ENCODE measurements at places on chromosomes 12 and 14.

GRCh38 chr14:55711175-55711811 is 131.3 kb downstream of the KTN1 start:
- no peak for DNase-seq

DNA sequence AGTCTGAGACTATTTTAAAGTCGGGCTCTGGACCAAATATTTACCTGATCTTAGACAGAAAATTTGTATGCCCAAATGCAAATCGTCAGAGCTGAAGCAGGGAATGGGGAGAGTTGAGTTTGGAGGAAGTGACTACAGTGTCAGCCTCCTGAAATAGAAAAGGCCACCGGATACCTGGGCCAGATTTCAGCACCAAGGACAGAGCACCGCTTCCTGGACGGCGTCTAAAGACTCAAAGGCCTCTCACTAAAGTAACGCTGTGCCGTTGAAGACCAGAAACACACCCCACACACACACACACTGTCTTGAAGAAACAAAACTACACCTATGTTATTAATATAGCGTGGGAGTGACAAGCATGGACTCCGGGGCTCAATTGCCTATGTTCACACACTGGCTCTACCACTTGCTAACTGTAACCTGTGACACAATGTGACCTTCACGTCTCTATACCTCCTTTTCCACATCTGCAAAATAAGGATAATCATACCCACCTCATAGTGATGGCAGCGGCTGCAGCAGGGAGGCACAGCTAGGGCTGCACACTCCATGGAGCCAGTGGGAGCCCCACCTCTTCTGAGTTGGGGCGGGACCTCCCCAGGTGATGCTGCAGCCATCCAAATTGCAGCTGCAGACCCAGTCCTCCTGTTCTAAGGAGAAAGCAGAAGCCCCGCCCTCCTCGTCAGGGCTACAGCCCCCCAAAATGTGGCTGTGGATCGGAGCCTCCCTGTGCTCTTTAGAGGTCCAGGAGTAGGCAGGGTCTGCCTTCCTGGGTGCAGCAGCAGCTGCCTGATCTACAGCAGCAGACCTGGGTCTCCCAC is 35.6 kb downstream of the KRT76 start:
- peak; percentile 75 for DNase-seq

- DNase-seq = no peak
Observed at GRCh38 chr12:111261911-111262676, 106.8 kb downstream of the PHETA1 start.

GRCh38 chr12:29692237-29692636 is 91.5 kb downstream of the TMTC1 start:
- DNase-seq = no peak

GRCh38 chr12:115017346-115017745 is 333.4 kb upstream of the TBX3 start:
- DNase-seq = no peak

- no peak for DNase-seq
Observed at GRCh38 chr12:48084066-48084465, 21.8 kb downstream of the SENP1 start.

DNA sequence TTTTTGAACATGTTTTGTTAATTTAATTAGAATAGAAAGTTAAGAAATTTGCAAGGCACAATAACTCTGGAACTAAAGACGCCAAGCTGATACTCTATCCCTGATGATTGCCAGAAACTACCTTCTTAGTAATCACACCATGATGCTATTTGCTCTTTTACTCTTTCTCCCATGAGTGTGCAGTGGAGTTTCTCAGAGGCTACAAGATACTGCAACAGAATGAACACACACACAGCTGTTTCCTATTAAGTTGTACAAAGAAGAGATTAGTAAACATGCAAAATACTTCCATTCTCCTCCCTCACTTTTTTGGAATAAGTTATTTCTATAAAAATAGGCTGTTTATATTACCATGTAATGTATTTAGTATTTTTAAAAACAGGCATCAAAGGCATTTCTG is 1367.5 kb downstream of the AACS start:
- no peak for DNase-seq

- no peak for DNase-seq
Observed at GRCh38 chr12:87812030-87812429, 217.2 kb downstream of the C12orf50 start.

GRCh38 chr14:67240168-67240932 is 885 bp upstream of the PALS1 start:
- DNase-seq = peak; percentile 54

GRCh38 chr12:14111230-14111865 is 129.9 kb upstream of the GRIN2B start:
- no peak for DNase-seq

GRCh38 chr12:32776258-32776657 is 20.6 kb upstream of the YARS2 start:
- no peak for DNase-seq

DNA sequence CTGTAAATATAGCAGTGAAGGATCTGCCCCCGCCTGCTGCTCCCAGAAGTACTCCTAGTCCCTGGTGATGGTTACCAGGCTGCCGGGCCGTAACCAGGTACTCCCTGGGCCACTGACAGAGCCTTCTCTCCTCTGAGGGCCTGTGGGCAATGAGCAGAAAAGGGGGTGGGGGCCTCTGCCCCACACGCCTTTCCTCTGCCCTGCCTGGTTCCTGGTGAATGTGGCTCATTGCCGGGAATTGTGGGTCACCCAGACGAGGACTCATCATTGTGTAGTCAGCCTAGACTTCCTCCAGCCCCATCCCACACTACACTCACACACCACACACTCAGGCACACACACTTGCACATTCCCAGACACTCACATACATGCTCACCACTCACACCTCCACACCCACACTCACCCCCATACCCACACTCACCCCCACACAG is 35.7 kb upstream of the ACTN1 start:
- DNase-seq = no peak

GRCh38 chr12:110307372-110307771 is 26.3 kb downstream of the ATP2A2 start:
- no peak for DNase-seq

DNA sequence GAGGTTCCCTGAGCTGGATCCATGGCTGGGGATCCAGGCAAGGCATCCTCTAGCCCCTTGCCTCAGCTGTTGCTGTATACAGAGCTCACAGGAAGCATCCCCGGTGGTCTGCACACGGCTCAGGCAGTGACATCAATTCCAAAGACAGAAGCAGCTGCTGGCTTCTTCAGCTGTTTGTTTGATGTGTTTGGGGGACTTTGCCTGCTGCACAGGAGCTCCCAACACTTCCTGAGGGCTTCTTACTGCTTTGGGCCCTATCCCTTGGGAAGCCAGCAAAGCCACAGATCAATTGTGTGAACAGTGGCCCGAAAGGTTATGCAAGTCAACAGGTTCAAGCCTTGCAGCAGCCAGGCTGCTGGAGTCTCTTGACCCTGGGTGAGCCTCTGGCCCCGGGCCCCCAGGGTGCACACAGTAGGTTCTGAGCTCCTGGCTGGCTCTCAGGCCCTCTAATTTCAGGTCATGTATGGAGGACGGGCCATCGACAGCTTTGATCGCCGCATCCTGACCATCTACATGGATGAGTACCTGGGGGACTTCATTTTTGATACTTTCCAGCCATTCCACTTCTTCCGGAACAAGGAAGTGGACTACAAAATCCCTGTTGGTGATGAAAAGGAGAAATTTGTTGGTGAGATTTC is 42.6 kb downstream of the CCDC92 start:
- DNase-seq = no peak

DNA sequence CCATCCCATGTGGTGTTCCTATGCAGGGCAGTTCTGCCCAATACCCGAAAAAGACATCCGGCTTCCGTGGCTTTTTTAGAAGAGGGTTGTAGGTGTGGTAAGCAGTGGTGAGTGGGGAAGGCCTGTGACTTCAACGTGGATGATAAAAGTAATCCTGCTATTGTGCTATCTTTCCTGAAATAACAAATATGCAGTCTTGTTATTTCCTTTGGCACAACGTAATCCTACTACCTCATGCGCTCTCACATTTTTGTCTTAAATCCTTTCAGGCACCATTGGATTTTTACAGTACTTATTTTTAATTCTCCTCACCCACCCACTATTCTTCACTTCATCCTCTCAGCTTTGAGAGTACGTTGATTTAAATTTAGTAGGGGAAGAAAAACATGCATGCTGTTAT is 96.8 kb downstream of the IPO8 start:
- no peak for DNase-seq

- DNase-seq = no peak
Observed at GRCh38 chr12:77120156-77121085, 55.1 kb upstream of the E2F7 start.

GRCh38 chr12:570921-571794 is 92.1 kb downstream of the NINJ2 start:
- no peak for DNase-seq

DNA sequence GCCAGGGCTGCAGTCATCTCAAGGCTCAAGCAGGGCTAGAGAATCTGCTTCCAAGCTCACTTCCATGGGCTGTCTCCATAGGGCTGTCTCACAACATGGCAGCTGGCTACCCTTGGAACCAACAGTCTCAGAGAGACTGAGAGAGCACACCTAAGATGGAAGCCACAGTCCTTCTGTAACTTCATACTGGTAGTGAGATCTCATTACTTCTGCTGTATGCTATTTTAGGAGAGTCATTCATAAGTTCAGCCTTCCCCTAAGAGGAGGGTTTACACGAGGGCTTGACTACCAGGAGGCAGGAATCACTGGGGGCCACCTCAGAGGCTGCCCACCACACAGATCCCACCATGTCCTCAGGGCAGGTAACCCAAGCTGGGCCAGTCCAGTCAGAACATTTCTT is 29.7 kb downstream of the ERH start:
- DNase-seq = no peak

DNA sequence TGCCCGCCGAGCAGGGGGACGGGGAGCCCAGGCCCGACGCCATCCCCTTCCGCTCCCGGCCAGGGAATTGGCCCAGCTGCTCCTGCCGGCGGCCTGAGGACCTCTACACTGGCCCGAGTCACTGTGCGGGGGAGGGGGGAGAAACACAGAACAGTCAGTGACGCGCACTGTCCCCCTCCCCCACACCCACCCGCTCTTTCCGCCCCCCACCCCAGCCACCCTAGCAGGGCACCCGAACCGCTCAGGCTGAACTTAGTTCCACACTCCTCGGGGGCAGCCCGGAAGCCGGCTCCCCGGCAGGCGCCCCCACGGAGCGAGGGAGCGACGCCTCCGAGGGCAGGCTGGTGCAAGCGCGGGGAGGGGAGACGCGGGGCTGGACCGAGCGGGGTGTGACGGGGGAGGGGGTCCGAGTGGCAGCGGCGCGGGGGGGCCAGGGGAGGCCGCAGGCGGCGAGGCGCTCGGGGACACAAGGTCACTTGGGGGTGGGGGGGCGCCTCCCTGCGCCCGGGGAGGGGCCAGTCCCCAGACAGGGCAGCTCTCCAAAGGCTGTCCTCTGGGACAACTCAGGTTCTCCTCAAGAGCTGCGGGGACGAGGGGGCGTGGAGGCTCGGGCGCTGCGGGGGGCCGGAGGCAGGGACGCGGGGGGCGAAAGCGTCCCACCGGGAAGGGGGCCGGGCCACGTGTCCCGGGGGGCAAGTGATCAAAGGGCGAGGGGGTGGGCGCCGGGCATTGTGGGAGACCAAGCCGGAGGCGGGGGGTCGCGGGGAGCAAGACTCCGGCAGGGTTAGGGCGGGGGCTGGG is 648 bp downstream of the CHD4 start:
- peak; percentile 67 for DNase-seq

- no peak for DNase-seq
Observed at GRCh38 chr12:57341275-57341990, 89.4 kb downstream of the R3HDM2 start.

DNA sequence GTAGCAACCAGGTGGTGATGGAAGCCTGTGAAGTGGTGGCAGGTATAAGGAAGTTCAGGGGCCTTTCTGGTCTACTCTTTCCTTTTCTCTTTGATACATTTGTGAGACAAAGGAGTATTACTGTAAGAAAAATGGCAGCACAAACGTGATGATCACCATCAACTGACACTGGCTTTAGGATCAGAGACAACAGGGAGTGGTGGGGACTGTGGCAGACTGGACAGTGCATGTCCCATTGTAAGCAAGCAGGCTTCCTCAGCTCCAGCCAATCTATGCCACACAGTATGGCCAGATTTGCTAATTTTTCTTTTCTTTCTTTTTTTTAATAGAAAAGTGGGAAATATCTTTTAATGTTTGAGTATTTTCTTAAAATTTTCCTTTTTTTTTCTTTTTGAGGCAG is 19.0 kb upstream of the IFT81 start:
- no peak for DNase-seq

- peak; percentile 23 for DNase-seq
Observed at GRCh38 chr14:99257122-99257672, 14.8 kb downstream of the BCL11B start.

- DNase-seq = no peak
Observed at GRCh38 chr12:41683023-41683422, 461.7 kb downstream of the GXYLT1 start.

DNA sequence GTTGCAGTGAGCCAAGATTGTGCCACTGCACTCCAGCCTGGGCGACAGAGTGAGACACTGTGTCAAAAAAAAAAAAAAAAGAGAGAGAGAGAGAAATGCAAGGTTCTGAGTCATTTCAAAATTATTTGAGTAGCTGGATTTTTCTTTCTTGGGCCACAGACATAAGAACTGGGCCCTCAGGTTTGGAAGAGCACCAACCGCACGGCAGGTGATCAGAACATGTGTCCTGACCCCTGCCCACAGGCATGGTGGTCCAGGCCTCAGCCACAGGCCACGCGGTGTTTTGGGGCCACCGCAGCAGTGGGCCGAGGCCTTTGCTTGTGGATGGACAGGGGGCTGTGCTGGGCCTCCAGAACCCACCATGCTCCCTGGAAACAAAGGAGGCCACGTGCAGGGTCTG is 126.7 kb downstream of the CALM1 start:
- DNase-seq = no peak

GRCh38 chr14:52307905-52308304 is 6.2 kb upstream of the PTGER2 start:
- DNase-seq = no peak

GRCh38 chr12:55132816-55133215 is 6.6 kb downstream of the OR9K2 start:
- DNase-seq = no peak

DNA sequence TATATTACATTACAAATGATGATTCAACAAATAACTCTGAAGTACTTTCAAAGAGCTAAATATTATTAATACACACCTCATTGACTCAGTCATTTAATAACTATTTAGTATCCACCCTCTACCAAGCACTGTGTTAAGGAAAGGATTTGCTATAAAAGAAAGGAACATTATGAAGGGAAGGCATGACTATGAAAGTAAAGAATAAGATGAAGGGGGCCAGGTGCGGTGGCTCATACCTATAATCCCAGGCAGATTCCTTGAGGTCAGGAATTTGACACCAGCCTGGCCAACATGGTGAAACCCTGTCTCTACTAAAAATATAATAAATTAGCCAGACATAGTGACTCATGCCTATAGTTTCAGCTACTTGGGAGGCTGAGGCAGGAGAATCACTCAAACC is 107.9 kb downstream of the PLCZ1 start:
- DNase-seq = no peak

DNA sequence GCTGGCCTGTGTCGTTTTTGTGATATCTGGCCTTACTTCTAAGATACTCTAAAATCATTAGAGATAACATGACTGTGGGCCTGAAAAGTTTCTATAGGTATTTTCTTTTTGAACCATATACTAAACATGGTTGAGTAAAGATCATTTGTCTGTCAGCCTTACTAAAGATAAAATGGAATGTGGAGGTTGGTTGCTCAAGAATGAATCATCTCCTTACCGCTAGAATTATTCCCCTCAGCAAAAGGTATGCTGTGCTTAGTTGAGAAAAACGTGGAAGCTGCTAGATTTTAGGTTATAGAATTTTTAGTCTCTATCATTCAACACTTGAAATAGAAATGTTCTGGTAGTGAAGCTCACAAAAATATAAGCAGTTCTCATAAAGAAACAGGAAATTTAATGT is 407.3 kb downstream of the AEBP2 start:
- DNase-seq = no peak

GRCh38 chr14:81342850-81343580 is 57.1 kb downstream of the STON2 start:
- no peak for DNase-seq

Data from activated CD4-positive, alpha-beta T cell treated with anti-CD3 and anti-CD28 coated beads, Interleukin-2, amount 50 U/mL, for 48 hours (primary cell).